ENCODE measurements at places on chromosomes 6 and 20.
A peak's percentile ranks its signal among the peaks of the same experiment; 100 is the strongest.

GRCh38 chr20:3452690-3453089, 18.1 kb upstream of the ATRN start:
- DNase-seq = no peak

GRCh38 chr6:89084954-89085353, 4.4 kb downstream of the PNRC1 start:
- DNase-seq = no peak

GRCh38 chr20:49432550-49432949, 49.9 kb downstream of the KCNB1 start:
- no peak for DNase-seq

GRCh38 chr6:20211941-20212391, 303 bp downstream of the MBOAT1 start:
- DNase-seq = no peak

GRCh38 chr6:36297051-36297450, 27.2 kb downstream of the PNPLA1 start:
- no peak for DNase-seq

DNA sequence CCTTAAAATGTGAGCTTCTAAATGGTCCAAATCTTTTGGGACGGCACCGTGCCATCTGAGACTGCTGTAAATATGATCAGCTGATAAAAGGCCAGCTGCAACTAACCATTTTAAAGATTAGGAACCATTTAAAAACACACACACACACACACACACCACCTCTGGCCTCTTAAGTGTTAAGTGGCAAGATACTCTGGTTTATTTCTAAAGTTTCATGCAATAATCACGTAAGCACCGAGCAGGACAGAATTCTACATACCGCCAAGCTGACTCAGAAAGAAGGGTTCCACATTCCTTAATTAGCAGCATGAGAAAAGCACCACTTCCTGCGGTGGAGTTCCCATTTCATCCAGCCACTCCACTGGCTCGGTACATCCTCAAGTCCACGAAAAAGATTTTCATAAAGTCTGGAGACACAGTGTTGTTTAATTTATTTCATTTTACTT, 17.8 kb upstream of the ZNF217 start:
- DNase-seq = no peak

GRCh38 chr6:26439151-26440125, 866 bp upstream of the BTN3A3 start:
- DNase-seq = no peak

DNA sequence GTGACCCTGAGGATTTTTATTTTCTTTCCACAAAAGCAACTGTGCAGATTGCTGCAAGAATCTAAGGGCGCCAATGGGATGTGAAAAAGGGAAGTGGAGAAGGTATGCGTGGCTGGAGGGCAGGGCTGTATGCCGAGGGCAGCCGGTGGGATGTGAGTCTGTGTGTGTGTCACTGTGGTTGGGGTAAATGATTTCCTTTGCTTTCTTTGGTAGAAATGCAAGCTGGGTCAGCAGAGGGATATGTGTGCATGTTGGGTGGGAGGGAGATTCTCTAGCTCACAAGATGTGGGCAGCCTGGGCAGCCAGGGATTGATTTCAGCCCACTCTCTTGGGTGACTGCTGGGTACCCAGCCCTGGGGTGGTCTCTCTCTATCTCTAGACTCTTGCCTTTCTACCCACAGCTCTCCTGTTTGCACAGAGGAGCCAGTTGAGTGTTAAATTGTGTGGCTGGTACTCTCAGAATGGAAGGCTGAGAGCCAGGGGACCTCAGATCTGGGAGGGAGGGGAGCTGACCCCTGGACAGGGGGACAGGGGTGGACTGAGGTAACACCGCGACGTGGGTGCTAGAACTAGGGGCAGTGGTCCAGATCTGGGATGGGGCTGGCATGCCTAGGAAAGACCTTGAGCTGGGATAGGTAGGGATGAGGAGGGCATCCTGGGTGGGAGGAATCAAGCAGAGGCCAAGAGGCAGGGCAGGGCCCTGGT, 136.8 kb upstream of the RNF24 start:
- no peak for DNase-seq

GRCh38 chr6:41726876-41727275, 8.5 kb downstream of the TFEB start:
- no peak for DNase-seq

DNA sequence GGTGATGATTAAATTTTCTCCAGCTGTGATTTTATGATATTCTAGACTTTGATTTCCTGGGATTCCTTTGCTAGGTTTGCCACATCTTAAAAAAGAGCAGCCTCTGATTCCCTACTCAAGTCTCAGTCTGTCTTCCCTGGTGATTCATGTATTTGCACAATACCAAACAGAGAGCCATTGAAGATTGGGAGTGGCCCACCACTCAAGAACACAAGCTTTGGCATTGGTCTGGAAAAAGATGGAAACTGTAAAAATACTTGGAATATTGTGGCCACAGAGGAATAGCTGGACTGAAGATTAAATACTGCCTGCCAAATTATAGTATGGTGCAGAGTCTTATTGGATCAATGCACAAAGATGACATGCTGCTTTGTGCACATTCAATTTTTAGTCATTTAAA, 32.9 kb downstream of the PTCHD4 start:
- no peak for DNase-seq

DNA sequence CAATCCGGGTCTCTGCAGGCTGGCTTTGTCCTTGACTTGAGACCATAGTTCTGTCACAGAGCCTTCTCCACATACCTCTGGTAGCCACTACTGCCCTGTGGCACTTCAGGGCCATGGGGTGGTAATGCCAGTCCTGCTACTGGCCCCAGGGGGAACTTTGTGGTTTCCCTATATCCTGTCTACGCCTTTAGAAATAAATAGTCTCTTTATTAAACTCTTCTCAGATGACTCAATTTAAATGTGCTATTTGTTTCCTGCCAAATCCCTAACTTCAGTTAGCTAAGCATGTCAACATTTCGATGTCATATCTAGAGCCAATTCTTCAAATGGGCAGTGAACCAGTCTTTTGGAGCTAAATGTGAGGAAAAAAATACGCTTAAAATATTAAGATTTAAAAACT, 60.1 kb downstream of the SEL1L2 start:
- no peak for DNase-seq

GRCh38 chr6:68086199-68086598, 548.9 kb upstream of the ADGRB3 start:
- no peak for DNase-seq

- no peak for DNase-seq
These were observed 32.8 kb downstream of the PPP1R14C start for GRCh38 chr6:150175586-150176151.

GRCh38 chr20:53609491-53610445, 16.1 kb upstream of the ZNF217 start:
- DNase-seq = peak; percentile 90

DNA sequence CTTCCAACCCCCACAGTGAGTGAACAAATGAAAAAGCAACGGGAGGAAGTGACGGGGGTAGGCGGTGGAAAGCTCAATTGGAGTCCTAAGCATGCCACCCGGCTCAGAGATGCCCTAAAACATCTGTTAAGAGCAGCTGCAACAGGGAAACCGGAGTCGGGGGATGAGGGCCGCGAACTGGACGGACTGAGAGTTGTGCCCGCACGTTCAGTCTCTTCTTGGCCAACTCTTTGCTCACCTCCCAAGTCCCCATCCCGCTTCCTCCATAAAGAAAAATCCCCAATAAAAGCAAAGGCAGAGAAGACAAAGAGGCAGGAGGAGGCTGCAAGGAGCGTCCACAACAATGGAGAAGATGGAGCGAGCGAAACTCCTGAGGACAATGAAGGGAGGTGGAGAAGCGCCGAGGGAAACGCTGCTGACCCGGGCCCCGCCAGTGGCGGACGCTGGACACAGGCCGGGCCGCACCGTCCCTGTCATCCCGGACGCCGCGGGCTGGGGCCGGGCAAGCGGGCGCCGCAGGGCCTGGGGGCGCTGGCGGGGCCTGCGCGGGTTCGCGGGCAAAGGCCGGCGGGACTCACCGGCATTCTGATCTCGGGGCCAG, 600 bp downstream of the SEC63 start:
- DNase-seq = peak; percentile 39

GRCh38 chr6:106163446-106163965, 77.4 kb downstream of the PRDM1 start:
- DNase-seq = peak; percentile 81

DNA sequence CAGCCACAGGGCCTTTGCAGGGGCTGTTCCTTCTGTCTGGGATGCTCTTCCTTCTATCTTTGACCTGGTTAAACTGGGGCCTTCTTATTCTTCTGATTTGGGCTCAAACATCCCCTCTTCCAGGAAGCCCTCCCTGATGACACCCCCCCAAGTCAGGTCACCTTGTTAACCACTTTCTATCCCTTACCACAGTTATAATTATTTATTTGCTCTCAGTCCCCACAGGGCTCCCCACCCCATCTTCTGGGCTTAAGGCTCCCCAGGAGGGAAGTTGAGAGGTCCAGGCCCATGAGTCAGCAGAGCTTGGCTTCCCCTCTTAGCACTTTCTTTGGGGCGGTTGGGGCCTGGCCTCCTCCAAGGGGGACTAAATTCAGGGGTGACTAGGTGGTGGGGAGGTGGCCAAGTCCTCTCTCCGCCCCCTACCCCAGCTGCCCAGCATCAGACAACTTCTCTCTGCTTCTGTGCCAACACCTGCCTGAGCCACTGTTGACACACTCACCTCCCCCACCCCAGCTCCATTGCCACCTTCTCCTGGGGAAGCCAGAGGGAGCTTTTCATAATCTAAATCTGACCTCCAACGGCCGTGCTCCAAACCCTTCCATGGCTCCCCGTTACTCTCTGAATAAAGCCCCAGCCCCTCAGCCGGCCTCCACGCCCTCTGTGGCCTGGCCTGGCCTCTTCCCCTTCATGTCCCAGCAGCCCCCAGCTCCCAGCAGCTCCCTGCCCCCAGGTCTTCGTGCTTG, 70.0 kb downstream of the CEBPB start:
- DNase-seq = peak; percentile 82

- DNase-seq = no peak
These were observed 824.8 kb upstream of the FLRT3 start for GRCh38 chr20:15162079-15162647.

GRCh38 chr6:156599978-156600590, 177.1 kb upstream of the ARID1B start:
- no peak for DNase-seq

DNA sequence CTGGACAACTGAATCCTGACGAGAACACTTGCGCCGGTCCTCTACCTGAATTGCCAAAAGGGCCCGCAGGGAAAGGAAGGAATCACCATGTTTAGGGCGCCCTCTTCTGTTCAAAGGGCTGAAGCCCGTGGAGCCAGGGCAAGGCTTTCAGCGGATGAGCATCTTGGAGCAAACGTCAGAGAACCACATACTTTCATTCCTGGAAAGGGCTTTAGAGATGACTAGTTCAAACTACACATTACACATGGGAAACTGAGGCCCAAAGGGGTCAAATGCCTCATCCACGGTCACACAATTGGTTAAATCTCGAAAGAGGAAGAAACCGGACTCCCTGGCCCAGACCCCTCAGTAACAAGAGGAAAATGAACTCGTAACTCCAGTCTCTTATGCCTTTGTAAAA, 11.5 kb upstream of the ZNF133 start:
- DNase-seq = no peak

DNA sequence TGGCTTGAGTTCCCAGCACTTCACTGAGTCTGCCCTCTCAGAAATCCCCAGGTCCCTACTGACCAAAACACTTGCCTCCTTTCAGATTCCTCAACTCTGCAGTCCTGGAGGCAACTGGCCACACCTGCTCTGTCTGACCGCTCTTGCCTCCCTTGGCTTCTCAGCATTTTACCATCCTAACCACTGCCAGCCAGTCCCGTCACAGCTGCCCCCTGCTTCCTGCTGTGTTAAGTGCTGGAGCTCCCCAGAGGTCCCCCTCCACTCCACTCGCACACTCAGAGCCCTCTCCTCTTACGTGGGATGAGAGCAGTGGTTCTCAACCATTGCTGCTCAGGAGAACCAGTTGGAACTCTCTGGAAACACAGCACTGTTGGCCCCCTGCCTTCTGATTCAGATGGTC, 20.5 kb downstream of the ADAT2 start:
- DNase-seq = no peak

DNA sequence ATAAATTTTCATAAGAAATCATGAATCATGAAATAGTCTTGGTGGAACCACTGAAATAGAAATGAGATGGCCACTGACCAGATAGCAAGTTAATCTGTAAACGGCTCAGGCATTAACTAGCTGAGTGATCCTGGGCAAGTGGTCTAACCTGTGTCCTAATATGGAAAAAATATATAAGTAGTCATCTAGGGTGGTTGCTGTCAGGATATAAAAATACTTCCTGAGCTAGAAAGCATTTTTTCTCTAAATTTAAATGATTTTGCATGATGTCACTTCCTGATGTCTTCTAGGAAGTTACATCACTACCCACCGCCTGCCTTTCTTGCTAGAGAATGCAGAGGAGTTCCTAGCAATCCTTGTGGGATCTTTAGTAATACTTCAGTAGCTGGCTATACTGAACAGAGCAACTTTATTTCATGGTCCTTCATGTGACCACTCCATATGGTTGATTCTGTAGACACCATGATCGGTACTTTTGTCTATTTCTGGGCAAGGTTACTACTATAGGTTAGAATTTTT, 228.1 kb upstream of the CEP162 start:
- no peak for DNase-seq

- no peak for DNase-seq
These were observed 586.6 kb downstream of the KIF16B start for GRCh38 chr20:15986690-15987089.

GRCh38 chr6:163415620-163416556, 1.4 kb downstream of the QKI start:
- DNase-seq = no peak

DNA sequence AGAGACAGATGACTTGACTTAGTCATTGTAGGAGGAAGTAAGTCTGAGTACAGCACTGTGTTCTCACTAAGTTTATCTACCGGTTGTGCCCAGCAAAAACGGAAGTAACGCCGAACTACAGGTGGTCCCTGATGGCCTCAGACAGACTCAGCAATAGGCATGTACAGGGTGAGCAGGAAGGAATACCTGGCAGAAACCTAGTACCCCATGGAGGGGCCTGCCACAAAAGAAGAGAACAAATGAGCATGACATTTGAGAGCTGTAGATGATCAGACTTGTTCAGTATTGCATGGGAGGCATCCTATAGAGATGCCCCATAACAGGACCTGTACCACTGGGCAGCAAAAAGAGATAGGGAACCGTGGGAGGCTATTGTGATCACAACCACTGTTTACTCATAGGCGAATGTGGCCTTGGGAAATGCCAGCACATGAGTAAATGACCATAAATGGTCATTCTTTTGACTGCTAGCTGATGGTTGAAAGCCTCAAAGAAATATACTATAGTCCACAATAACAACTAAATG, 106.4 kb upstream of the TAB2 start:
- DNase-seq = peak; percentile 76
